ENCODE measurements at places on chromosomes 2 and 18.

GRCh38 chr2:98715812-98716451, 15.0 kb downstream of the MGAT4A start:
- no peak for DNase-seq

DNA sequence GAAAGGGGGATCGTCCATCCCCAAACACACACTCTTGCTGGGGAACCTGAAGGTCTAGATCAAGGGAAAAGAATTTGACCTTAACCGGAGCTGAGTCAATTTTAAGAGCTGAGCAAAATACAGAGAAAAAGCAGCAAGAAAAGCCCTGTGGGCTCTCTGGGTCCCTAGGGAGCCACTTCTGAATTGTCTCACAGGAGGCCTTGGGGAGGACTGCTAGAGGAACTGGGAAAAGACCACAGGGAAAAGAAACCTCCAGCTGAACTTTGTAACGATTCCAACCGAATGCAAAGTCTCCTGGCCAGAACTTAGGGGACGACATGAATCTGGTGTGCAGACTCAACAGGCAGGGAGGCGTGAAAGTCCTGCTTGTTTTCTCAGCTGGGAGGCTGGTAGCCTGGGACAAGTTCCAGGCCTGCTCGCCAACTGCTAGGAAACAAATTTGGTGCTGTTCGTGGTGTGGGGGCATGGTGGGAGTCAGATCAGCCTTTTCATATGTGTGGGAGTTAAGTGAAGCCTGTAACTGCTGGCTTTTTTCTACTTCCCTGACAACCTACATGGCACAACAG, 644.6 kb upstream of the CNTNAP5 start:
- DNase-seq = no peak

- DNase-seq = no peak
Observed at GRCh38 chr2:156673333-156673615, 237.1 kb downstream of the GPD2 start.

DNA sequence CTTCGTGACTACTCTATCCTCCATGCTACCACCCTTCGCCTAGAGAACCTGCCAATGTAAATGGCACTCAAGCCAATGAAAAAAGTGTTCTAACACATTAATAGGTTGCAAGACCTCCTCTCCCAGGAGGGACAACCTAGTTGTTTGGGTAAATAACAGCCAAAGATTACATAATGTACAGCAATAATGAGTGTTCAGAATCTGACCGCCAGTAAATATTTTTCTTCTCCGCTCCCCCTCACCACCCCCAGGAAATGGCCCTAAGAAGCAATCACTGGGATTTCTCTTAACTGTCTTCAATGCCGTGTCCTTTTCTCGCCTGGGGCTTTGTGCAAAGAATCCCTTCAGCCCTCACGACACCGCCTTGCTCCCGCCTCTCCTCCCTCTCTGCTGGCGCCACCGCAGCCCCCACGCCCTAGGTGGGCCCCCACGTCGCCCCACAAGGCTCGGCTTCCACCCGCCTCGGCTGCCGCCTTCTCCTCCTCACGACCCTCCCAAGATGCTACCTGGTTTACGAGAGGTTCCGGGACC, 458 bp downstream of the HYCC2 start:
- DNase-seq = peak; percentile 50

DNA sequence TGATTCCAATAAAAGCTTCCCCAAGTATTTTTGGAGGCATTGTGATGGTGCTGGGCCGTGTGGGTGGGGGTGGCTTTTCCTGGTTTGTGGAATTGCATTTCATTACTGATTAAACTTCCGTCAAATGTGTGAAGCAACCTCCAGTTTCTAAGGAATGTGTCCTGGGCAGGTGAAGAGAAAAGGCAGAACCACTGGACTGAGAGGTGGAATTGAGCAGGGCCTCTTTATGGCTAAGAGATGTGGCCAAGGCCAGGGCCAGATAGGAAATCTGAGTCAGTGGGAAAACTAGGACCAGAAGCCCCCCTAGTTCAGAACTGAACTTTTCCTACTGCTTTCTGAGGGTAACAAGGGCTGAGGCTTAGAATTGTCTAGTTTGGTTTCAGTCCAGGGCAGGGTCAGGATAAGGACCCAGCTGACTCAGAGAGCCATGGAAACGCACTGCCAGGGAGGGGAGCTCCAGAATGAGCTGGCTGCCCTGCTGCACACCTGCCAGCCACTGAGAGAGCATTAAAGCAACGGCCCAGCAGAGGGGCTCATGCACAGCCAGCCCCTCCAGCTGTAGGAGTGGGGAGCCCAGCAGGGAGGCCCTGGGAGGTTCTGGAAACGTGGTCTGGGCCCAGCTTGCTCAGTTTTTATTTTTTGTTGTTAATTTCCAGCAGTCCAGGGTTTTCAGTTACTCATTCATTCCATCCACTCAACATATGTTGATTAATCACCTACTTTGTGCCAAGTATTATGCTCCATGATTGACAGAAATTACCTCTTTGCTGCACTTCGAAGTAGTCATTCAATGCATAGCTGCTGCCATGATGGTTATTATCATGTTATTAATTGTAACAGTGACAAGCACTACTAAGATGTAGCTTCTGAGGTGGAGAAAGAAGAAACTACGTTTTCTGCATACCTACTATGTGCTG, 156.1 kb downstream of the MSH2 start:
- no peak for DNase-seq

DNA sequence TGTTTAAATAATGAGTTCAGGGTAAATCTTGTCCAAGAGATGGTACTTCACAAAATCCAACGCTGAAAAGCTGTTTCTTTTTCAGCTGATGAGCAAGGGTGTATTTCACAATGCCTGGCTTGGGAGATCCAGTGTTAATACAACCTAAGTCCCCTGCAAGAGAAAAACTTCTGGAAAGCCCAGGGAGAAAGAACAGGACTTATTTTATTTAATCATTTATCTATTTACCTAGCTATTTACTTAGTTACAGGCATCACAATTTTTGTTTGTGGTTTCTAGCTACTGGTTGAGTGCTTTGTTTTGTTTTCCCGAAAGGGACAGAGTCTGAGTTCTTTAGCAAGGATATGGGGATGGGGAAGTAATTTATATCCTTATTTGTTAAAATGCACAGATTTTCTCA, 598.2 kb upstream of the SYT4 start:
- no peak for DNase-seq

DNA sequence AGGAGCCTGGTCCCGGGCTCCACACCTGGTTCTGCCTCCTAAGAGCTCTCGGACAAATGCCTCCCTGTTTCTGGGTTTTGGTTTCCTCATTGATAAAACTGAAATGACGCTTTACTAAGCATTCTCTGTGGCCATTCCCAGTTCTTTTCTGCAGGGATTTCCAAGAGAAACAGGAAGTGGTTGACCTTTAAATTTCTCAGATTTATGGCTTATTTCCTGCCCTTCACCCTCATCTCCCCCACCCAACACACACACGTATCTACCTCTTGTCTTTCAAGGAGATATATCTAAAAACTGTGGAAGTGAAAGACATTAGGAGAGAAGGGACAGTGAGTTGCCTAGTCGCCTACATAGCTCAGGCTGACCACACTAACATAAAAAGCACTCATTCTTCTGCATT, 53.0 kb downstream of the PIEZO2 start:
- no peak for DNase-seq

GRCh38 chr2:69054431-69054830, 41.5 kb downstream of the ANTXR1 start:
- no peak for DNase-seq

DNA sequence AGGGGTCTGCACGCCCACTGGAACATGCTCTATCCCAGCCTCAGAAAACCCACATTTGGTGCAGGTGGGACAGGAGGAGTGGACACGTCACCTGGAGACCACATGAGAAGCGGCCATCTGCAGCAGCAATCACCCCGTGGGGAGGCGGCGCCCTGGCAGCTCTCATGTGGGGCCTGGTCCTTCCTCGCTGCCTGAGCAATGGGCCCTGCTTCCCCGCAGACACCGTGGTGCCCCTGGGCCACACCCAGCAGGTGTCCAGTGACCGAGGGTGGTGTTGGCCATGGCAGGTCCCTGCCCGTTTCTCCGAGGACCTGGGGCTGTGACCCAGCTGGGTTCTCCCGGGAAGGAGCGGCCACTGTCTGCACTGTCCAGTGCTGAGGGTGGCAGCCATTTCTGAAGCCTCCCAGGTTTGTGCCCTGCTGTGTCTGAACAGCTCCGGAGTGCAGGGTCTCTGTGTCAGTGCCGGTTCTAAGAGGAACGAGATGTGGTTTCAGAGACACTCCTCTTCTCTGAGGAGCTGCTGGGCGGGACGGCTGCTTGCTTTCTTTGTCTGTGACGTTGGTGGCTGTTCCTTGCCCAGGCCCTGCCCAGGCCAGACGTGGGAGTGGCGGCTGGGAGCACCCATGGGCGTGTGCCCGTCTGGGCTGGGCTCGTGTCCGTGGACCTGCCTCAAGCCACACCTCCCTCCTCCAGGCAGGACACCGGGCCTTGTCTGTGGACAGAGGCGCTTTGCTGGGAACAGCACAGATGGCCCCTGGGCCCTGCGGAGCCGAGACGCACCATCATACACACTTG, 44.8 kb downstream of the NFATC1 start:
- no peak for DNase-seq

- no peak for DNase-seq
Observed at GRCh38 chr18:8208716-8209115, 400.5 kb upstream of the RAB12 start.

- peak; percentile 62 for DNase-seq
Observed at GRCh38 chr2:239630618-239631286, 229.9 kb upstream of the HDAC4 start.

- peak; percentile 30 for DNase-seq
Observed at GRCh38 chr2:179440642-179441251, 176.1 kb upstream of the SESTD1 start.

DNA sequence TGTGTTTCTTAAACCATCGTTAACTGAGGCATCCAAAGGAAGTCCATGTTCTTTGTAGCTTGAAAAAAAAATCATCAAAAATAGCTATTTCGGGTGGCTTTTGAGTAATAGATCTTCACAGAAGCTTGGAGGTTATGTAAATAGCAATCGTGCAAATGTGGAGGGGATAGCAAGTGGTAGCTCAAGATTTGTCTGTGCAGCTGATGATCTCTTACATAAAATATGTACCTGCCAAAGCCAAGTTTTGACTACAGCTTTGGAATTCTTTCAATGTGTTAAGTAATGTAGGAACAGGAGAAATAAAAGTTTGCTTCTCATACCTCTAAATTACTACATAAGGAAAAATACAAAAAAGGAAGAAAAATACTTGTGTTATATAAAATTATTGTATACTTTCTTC, 1432.0 kb downstream of the DPP10 start:
- DNase-seq = no peak

DNA sequence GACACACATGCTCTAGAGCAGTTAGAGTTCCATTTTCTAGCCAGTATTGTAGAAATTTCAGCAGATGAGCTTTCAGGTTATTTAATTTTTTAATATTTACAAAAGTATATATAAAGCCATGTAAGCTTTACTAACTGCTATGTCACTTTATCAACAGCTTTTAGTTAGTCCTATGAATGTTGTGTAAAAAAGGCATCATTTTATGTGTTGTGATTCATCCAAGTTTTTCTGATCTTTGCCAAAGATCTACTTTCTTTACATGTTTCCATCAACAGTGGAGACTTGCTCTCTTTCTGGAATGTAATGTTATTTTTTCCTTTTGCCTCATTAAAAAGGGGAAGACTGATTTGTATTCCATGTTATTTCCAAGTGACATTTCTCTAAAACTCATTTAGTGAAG, 125.2 kb upstream of the TFPI start:
- DNase-seq = peak; percentile 67

GRCh38 chr2:196233021-196233804, 61.8 kb upstream of the STK17B start:
- peak; percentile 92 for DNase-seq

- peak; percentile 19 for DNase-seq
Observed at GRCh38 chr18:55588870-55589595, 1.0 kb upstream of the TCF4 start.

DNA sequence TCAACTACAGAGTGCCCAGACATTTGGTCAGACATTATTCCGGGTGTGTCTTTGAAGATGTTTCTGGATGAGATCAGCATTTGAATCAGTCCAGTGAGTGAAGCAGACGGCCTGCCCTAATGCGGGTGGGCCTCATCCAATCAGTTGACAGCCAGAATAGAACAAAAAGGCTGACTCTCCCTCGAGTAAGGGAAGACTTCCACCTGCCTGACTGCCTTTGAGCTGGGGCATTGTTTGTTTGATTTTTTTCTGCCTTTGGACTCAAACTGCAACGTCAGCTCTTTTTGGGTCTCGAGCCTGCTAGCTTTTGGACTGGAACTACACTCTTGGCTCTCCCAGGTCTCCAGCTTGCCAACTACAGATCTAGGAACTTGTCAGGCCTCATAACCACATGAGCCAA, 111.7 kb upstream of the AGAP1 start:
- no peak for DNase-seq

GRCh38 chr2:142012797-142013196, 118.0 kb downstream of the LRP1B start:
- DNase-seq = no peak

DNA sequence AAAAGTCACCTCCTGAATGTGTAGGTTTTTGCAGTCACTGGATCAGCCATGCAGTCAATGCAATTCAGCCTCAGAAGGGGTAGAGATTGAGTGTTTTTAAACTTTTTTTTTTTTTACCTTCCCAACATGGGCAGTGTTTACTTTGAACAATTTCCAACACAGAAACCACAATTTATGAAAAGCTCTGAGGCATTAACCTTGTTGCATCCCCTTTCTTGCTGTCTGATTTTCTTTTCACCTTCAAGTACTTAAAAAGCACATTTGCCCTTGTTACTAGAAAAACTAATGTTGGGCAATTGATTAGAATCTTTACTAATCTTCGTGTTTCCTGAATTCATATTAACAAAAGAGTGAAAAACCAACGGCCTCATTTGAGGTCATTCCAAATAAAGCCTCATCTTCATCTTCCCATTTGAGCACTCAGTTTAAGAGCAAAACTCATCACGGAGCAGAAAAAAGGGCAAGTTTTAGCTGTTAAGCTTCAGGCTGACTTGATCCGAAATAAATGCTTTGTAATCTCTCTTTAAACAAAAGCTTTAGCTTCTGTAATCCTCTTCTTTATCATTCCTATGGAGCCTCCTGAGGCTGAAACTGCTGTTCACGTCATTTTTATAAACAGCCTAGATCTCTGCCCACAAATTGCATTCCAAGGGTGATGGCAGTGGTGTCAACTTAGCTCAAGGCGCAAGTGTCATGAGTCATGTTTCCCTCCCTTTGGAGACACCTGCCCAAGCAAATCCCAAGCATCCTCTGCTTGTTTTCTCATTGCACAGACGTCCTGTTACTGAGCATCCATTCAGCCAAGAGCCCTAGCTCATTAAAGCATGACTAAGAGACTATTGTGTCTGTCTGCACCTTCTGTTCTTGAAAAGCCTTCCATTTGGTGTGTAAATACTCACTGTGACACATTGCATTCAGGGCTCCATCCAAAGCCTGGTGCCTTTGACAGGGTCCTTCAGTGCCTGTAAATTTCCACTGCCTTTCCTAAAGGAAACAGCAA, 107.7 kb downstream of the HNMT start:
- peak; percentile 61 for DNase-seq
